ENCODE measurements at places on chromosomes 1 and 21.

- no peak for DNase-seq
Observed at GRCh38 chr1:35097224-35097623, 18.0 kb downstream of the ZMYM1 start.

- DNase-seq = peak; percentile 68
Observed at GRCh38 chr1:157490467-157491165, 61.7 kb downstream of the FCRL5 start.

DNA sequence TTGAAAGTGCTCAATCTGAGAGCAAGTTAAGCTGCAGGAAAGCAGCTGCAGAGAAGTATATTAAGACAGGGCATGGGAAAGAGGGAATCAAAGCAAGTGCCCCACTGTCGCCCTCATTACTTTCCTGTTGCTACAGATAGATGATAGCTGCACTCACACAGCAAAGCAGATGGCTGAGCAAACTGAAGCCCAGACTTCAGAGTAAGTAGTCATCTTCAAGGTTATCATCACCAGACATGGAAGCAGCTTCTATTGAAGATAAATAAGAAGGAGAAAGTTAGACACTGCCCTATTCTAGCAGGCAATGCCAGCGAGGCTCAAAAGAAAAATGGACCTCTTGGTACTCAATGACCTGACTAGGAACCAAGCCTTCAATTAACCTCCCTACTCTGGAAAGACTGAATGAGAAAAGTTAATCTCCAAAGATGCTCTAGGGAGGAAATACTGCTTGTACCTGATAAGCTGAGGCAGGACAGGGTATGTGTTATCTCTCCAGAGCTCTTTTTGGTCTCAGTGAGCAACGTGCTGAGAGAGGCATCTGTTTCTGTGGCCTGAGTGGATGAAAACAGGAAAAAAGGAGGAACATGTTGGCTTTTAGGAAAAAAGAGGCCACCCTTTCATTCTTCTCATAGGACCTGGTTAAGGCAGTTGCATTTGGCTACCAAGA, 11.1 kb upstream of the MRPL9 start:
- DNase-seq = no peak

GRCh38 chr1:167185062-167185461, 35.6 kb upstream of the POU2F1 start:
- DNase-seq = no peak

- DNase-seq = no peak
Observed at GRCh38 chr1:40064797-40065499, 24.4 kb downstream of the CAP1 start.

- no peak for DNase-seq
Observed at GRCh38 chr1:220991506-220991905, 112.3 kb downstream of the HLX start.

- DNase-seq = no peak
Observed at GRCh38 chr21:17501107-17502006, 11.5 kb upstream of the CXADR start.
